Activated CD4-positive, alpha-beta T cell treated with anti-CD3 and anti-CD28 coated beads for 4 hours (primary cell): ENCODE measurements at places on chromosomes 1 and 21.

DNA sequence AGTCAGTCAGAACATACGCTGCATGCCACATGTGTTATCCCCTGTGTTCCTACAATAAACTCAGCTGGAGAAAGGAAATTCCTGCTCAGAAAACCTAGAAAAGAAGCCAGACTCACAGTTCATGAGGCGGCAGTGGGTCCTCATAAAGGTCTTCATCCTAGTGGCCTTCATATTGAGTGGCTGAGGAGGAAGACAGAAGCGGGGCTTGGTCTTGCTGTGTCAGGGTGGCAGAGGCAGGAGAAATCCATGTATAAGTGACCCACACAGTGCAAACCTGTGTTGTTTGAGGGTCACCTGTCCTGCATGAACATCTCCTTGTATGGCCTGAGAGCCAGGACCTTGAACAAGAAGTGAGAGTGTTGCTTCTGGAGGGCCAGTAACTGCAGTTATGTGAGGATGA is 4.0 kb upstream of the WNT3A start:
- no peak for DNase-seq

DNA sequence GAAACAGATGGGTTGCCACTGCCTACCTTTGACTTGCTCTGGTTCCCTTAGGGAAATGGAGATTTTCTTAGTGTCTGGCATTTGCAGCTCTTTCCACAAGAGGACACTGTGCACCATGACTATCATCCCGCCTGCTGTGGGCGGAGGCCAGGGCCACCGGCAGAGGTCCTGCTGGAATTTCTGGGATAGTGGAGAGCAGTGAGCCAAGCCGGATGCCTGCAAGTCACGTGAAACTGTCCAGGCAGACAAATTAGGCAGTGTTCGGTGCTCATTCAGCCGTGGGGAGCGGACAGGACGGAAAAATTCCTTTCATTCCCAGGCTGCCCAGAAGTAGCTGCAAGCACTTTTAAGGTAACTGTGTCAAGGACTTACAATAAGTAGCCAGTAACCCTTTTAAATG is 43.4 kb downstream of the IGSF5 start:
- DNase-seq: no peak

DNA sequence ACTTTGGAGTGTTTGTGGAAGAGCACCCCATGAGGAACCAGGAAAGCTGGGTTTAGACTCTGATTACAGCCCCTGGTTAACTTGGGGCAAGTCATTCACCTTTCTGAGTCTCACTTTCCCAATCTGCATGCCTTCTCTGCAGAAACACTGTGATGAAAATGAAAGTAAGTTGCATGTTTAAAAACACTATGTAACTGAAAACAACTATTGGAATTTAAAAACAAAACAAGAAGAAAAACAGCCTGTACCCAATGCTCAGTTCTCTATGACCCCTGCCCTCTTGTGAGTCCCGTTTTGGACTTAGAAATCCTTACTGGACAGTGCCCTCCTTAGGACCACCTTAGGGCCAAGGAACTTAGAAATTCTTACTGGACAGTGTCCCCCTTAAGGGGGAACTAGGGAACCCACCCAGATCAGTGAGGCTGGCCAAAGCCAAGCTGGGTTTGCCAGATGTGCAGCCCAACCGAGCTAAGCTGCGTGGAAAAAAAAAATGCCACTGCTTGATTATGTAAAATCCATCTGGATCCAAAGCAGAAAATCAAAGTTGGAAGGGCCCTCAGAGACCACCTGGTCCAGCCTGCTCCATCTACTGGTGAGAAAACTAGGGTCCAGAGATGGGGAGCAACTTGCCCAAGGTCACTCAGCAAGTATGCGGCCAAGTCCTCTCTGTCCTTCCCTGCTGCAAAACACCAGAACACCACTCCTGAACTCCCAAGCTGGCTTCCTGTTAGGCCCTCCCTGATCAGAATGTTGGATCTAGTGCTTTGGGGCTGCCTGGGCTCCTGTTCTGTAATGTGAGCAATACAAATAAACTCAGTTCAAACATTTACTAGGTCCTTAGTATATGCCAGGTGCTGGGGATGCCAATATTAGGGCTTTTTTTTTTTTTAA is 77.7 kb downstream of the MRPL37 start:
- no peak for DNase-seq

DNA sequence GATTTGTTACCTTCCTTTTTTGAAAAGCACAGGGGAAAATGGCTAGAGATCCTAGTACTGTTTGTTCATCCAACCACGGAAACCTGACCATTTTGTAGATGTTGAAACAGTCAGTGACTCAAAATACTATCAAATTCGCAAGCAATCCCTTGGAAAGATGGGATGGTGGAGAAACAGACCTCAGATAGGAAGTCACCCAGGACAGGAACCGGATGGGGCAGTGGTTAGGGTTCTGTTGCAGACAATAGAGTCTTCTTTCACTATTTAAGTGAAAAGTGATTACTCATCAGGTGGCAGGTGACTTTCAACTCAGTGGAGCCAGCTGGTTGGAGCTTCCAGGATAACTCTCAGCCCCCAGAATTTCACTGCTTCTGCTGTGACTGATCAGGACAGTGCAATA is 17.0 kb downstream of the LHX4 start:
- DNase-seq: no peak

DNA sequence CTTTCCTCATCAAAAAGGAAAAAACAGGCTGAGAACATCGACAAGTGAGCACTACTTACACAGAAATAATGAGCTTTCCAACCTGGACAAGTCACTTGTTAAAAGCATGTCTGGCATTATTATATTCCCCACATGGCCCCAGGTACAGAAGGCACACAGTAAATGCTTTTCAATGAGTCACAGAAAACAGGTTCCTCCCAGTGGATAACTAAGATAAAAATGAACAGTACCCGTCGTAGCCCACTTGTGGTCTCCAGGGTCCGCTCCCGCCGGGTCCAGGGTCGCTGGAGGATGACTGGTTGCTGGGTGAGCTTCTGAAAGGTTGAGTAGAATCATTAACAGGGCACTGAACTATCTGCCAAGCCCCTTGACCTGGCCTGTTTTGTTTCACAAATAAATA is 186.6 kb downstream of the SIPA1L2 start:
- no peak for DNase-seq

DNA sequence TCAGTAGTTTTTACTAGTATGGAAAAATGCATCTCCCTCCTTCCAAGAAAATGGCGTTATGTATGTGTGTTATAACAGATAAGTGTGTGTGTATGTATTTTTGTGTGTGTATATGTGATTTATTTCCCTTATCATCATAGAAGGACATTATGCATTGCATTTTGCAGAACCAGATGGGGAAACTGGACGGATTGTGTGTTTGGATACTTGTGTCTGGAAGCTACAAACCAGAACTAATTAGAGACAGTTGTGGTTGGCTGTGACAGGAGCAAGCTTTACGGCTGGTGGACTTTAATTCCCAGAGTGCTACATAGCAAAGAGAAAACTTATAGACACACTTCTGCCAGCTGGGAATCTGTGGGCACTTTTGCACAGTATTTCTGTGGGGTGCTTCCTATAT is 162.5 kb downstream of the RWDD3 start:
- no peak for DNase-seq

- no peak for DNase-seq
Observed at GRCh38 chr1:1048765-1049164, 25.3 kb downstream of the RNF223 start.

- DNase-seq: no peak
Observed at GRCh38 chr1:225771661-225772322, 5.8 kb upstream of the SRP9 start.

DNA sequence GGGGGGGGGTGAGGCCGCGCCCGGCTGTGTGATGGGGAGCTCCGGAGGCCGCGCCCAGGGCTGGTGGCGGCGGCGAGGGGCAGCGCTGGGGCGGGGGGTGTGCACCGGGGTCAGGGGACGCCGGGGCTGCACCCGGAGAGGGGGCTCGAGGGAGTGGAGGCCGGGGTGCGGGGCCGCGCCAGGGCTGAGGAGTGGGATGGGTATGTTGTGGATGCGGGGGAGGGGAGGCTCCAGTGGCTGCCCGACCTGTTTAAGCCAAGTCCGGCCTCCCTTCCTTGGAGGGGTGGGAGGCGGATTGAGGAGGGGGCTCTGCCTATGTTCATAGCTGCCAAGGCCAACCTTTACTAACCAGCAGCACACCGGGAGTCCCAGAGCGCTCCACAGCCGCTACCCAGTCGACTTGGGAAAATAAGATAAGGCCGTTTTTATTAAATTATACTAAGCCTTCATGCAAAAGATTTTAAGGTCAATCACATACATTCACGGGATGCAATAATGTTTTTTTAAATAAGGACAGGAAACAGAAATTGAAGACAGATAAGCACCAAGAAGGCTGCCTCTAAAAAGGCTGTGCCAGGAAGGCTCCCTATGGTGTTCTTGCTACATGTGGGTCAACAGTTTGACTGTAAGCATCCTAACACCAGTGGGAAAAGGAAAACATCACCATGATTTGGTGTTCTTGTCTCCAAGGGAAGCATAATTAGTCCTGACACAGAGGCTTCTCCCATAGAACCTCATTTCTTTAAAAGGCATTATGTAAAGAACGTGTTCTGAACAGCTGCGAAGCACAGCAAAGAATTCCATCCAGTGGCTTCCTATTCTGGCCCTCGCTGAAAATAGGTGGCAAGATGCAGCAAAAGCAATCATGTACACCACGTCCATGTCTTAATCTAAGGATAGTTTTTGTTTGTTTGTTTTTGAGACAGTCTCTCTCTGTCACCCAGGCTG is 626 bp upstream of the HLCS start:
- DNase-seq: no peak
